Spleen (tissue), 13 donors: ENCODE measurements at places on chromosomes 11 and 22. TPM values are rescaled to one million over a fixed set of nuclear protein-coding genes. Genes with fewer than 3 reads are reported as not detected.

DNA sequence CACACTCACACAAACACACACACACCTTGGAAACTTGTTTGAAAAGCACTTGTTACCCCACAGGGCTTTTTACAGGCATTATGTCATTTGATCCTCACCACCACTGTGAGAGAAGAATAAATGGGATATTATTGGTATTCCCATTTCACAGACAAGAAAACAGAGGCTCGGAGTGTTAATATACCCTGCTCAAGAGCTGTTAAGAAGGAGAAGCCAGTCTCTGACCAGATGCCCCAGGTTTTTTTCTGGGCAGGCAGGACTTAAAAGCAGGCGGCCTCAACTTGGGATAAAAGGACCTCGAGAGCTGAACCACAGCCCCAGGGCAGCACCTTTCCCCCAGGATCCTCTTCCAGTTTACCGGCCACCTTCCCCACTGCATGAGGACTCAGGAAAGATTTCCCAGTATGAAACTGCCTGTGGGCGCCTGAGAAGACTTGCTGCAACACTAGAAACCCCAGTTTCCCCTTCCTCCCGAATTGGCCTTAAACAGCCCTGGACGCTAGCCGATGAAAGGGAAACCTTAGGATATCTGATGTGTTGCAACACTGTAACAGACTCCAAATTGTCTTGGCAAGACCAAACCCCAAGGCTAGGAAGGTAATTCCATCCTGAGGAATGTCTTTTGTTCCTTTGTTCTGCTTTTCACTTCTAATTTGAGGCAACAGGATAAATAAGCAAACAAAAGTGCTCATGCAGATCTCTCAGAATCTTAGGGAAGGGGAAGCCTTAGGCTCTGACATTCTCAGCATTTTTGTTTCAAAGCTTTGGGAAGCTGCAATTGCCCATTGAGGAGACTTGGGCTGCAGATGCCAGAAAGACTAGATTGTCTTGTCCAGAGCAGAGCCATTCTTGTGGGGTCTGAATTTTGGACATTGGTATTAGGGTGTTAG lies 173.5 kb downstream of the TRIM29 start:
- DNase-seq = no peak

DNA sequence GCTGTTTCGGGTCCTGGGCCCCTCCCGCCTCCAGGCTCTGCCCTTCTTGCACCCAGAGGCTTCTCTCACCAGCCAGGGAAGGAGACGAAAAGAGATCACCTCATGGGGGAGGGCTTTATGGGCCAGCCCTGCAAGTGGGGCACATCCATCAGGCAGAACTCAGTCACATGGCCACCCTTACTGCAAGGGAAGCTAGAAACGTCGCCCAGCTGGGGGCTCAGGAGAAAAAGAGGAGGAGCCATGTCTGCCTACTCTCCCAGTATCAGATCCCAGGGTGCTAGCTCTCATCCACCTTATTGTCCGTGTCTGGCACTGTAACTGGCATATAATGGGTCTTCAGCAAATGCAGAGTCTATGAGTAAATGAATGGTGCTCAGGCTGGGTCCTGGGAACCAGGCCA lies 24.2 kb downstream of the MFNG start:
- DNase-seq = no peak

- DNase-seq = peak; percentile 43
These were observed 19.3 kb downstream of the RFPL1 start for GRCh38 chr22:29457730-29458129.

The KCNA4 gene
- polyA plus RNA-seq = not detected

The CRYBA4 gene
- polyA plus RNA-seq = 0.24 TPM

The PRODH gene
- polyA plus RNA-seq = 0.63 TPM

DNA sequence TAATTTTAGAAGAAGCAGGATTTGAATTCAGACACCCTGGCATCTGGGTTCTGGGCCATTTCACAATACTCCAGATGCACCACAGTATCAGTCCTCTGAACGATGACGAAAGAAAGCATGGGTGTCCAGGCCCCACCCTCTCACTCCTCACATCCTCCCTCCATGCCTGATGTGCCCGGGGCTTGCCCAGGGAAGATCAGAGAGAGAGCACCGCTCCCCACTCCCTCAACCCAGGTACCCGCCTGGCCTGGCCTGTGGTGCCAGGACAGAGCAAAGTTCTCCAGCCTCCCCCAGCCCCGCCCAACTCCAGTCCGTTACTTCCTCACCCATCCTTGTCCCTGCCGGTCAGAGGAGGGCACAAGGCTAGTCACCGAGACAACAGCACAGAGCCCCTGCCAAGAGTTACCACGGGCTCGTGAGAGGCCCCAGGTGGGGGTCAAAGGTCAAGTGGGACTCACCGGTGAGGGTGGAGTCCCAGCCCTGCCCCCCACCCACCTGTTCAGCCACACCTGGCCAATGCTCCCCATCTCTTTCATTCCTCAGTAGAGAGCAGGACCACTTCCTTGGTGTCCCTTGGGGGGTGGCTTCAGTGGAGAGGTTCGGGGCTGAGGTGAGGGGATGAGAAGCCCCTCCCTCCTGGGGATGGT lies 8.1 kb downstream of the BCL9L start:
- DNase-seq = peak; percentile 85

DNA sequence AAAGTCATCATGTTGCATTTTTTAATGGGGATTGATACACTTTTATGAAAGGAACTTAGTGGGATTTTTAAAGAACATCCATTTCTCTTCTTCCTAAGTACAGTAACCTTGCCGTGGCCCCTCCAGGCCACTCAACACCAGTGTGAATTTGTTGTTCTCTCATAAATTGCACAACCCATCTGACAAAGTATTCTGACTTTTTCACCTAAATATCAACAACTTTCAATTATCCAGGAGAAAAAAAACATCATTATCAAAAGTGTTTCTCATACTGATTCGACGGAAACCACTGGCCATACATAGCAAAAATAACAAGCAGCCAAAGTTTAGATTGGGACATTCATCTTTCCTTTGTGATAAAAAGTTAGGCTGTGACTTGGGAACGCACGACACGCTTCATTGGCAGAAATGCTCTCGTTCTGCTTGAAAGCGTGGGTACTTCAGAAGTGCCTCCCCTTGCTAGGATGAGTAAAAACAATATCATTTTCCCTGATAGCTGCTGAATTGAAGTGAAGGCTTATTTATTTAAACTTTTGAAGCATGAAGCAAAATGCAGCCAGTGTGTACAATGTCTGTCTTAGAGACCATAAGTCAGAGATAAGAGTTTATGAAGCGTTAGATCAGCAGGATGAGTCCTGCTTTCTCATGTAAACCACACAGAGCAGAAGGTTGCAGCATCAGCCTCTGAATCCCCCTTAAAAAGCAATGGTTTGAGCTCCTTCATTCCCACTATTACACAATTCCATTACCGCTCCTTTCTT lies 20.6 kb upstream of the EIF3M start:
- no peak for DNase-seq

The GALNT18 gene
- polyA plus RNA-seq = 2.9 TPM

DNA sequence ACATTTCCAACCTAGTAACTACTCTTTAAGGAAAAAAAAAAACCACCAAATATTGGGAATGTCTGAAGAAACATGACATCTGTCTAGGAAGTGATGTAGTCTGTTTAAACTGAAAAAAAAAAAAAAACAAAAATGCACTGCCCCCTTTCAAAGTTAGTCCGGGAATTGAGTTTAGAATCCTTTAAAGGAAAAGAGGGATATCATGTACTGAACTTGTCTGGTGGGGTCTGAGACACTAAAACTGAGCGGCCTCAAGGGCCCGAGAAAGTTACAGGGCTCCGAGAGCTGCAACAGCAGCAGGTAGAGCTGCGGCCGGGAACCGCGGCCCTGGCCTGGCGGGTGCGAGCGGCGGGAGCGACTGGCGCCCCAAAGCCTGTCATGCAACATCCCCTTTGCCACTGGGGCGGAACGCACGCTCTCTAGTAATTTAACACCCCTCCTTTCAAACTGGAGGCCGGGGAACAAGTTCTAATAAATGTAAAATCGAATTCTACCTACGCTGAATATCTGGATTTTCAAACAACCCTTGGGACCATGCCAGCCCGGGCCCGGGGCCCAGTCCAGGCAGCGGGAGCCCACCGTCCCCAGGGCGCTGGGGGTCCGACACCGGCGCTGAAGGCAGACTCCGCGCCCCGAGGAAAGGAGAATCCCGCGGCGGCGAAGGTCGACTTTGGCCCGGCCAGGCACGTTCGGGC lies 736 bp downstream of the RDX start:
- DNase-seq = peak; percentile 93
